Tibial nerve (tissue), 4 donors: ENCODE measurements at places on chromosomes 1 and 21. TPM values are rescaled to one million over a fixed set of nuclear protein-coding genes. Genes with fewer than 3 reads are reported as not detected.
A peak's percentile ranks its signal among the peaks of the same experiment; 100 is the strongest.

- DNase-seq: no peak
- H3K4me1 ChIP-seq: peaks cover 10% of the 10 kb centered on the region
- no peaks in the 10 kb centered on the region for H3K27me3 ChIP-seq
- no peaks in the 10 kb centered on the region for H3K36me3 ChIP-seq
Measured at GRCh38 chr1:181184621-181185020, 96.1 kb downstream of the IER5 start.

GRCh38 chr21:41979335-41979734 lies 25.5 kb upstream of the C2CD2 start:
- H3K27me3 ChIP-seq: no peaks in the 10 kb centered on the region
- no peak overlapping the region for H3K4me3 ChIP-seq
- no peaks in the 10 kb centered on the region for H3K36me3 ChIP-seq
- H3K4me1 ChIP-seq: no peaks in the 10 kb centered on the region
- DNase-seq: no peak
- no peak overlapping the region for H3K27ac ChIP-seq

DNA sequence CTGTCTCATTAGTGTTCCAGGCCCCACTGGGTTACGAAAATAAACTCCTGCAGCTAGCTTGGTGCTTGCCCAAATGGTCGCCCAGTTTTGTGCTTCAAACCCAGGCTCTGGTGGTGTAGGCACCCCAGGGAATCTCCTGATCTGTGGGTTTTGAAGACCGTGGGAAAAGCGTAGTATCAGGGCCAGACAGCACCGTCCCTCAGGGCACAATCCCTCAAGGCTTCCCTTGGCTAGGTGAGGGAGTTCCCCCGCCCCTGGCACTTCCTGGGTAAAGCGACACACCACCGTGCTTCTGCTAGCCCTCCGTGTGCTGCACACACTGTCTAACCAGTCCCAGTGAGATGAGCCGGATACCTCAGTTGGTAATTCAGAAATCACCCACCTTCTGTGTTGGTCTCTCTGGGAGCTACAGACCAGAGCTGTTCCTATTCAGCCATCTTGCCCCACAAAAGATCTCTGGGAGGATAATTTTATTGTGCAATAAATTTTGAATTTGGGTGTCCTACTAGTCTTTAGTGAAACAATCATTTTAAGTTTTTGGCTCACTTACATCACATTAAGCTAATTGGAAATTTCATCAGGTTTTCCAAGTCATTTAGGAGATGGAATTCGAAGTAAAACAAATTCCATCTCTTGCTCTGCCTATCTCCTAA lies 9.4 kb upstream of the SLC25A24 start:
- H3K4me3 ChIP-seq: no peak overlapping the region
- H3K4me1 ChIP-seq: no peaks in the 10 kb centered on the region
- H3K27me3 ChIP-seq: peaks cover 13% of the 10 kb centered on the region
- no peaks in the 10 kb centered on the region for H3K36me3 ChIP-seq
- DNase-seq: no peak

DNA sequence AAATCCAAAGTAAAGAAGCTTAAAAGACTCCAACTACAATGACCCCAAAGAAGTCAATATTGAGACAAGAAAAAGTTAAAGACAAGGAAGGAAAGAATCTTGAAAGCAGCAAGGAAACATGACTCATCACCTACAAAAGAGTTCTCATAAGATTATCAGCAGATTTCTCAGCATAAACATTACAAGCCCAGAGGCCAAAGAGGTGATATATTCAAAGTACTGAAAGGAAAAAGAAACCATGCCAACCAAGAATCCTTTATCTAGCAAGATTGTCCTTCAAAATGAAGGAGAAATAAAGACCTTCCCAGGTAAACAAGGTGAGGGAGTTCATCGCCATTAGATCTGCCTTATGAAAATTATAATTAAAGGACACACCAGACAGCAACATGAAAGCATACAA lies 49.8 kb downstream of the CSMD2 start:
- no peak overlapping the region for H3K4me3 ChIP-seq
- no peak overlapping the region for H3K27ac ChIP-seq
- no peaks in the 10 kb centered on the region for H3K4me1 ChIP-seq
- no peaks in the 10 kb centered on the region for H3K27me3 ChIP-seq
- DNase-seq: no peak

DNA sequence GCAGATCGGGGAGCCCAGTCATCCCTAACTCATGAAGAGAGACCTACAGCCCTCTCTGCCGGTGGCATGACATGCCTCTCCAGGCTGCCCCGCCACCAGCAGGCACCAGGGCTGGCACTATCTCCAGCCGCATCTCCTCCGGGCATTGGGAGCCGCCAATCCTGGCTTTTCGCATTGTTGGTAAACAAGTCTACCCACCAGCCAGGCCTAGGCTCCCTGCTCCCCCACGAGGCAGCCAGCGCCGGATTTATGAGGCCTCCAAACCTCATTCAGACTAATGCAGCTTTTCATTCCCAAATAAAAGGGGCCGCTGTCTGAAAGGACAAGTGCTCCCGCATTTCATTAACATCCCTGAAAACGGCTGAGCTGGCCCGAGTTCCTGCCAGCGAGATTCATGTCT lies 3.4 kb upstream of the GRIK3 start:
- no peak overlapping the region for H3K4me3 ChIP-seq
- H3K36me3 ChIP-seq: no peaks in the 10 kb centered on the region
- H3K4me1 ChIP-seq: peaks cover 19% of the 10 kb centered on the region
- H3K27ac ChIP-seq: no peak overlapping the region
- no peak for DNase-seq

DNA sequence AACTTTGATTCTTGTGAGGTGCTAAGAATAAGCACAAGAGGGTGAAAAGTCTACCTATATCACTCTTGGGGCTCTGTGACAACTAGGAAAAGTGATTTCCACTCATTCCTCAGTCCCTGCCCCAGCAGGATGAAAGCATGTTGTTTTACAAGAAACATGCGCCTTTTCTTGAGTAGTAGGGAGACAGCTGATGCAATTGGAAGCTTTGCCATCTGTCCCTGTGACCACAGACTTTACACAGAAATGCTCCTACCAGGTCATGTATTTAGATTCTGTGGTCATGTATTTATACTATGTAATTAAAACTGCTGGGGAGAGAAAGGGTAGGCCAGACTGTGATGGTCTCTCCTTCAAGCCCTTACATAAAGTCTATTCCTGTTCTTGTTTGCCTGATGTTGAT lies 445.5 kb downstream of the PTPRC start:
- DNase-seq: no peak
- H3K4me1 ChIP-seq: no peaks in the 10 kb centered on the region
- no peak overlapping the region for H3K27ac ChIP-seq
- H3K27me3 ChIP-seq: no peaks in the 10 kb centered on the region

GRCh38 chr1:185938396-185938795 lies 204.2 kb downstream of the HMCN1 start:
- H3K36me3 ChIP-seq: no peaks in the 10 kb centered on the region
- H3K4me3 ChIP-seq: no peak overlapping the region
- H3K27me3 ChIP-seq: no peaks in the 10 kb centered on the region

The IFI44 gene
- 19.8 TPM for total RNA-seq

GRCh38 chr1:241263346-241263745 lies 93.7 kb downstream of the RGS7 start:
- H3K36me3 ChIP-seq: no peaks in the 10 kb centered on the region
- no peak for DNase-seq
- no peak overlapping the region for H3K27ac ChIP-seq
- H3K27me3 ChIP-seq: no peaks in the 10 kb centered on the region
- no peaks in the 10 kb centered on the region for H3K4me1 ChIP-seq

The TSPAN1 gene
- total RNA-seq: 8.6 TPM

DNA sequence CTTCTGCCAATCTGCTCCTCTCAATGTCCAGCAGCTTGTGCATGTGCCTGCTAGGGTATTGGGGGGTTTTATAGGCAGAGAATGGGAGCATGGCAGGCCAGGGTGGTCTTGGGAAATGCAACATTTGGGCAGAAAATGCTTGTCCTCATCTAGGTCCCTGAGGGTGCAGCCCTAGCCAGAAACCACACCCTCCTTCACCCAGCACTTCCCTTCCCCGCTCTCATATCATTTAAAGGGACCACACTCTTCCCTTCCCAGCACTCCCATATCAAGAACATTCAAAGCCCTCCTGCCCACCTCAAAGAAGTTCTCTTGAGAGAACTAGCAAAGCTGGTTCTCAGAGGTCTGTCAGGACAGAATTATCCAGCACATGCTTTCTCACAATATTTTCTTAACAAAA lies 62.1 kb downstream of the HSD3B1 start:
- DNase-seq: no peak
- peaks cover 27% of the 10 kb centered on the region for H3K4me1 ChIP-seq
- H3K4me3 ChIP-seq: no peak overlapping the region

The CR1L gene
- total RNA-seq: not detected

DNA sequence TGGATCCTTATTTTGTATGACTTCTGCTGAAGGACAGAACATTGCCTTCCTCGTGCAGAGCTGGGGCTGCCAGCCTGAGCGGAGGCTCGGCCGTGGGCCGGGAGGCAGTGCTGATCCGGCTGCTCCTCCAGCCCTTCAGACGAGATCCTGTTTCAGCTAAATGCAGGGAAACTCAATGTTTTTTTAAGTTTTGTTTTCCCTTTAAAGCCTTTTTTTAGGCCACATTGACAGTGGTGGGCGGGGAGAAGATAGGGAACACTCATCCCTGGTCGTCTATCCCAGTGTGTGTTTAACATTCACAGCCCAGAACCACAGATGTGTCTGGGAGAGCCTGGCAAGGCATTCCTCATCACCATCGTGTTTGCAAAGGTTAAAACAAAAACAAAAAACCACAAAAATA lies 27.5 kb upstream of the KDM4A start:
- no peaks in the 10 kb centered on the region for H3K27me3 ChIP-seq
- no peaks in the 10 kb centered on the region for H3K4me1 ChIP-seq
- peaks cover 79% of the 10 kb centered on the region for H3K36me3 ChIP-seq

- H3K4me3 ChIP-seq: no peak overlapping the region
- no peaks in the 10 kb centered on the region for H3K36me3 ChIP-seq
- H3K4me1 ChIP-seq: no peaks in the 10 kb centered on the region
Measured at GRCh38 chr1:170705981-170706380, 42.0 kb downstream of the PRRX1 start.

The DAB1 gene
- total RNA-seq: 4.2 TPM

DNA sequence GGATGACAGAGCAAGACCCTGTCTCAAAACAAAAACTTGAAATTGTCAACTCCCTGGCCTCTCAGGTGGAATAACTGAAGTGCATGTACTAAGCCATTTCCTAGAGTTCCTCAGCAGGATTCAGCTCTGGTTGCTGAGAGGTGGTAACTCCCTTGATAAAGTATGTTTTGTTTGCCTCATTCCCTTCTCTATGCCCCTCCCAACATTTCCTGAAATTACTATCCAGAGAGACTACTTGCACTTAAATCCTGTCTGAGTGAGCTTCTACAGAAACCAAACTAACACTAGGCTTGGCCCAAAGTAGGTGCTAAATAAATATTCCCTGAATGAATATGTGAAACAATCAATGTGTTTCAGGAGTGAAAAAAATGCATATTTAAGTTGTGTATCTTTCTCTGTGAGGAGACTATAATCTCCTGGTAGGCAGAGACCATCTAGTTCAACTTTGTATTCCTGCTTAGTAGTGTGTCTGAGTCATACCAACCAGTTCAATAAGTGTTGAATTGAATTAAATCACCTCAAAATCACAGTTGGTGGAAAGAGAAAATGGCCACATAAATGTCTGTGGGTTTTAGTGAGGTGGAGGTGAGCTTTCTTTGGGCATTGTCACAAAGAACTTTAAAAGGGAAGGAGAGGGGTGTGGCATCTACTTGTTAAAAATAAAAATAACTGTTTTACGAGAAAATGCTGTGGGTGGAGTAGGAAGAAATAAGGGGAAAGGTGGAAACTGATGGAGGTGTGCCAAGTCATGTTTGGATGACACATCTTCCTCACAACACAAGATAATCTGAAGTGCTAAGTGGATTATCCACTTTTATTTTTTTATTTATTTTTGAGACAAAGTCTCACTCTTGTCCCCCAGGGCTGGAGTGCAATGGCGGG lies 12.6 kb downstream of the RIMKLA start:
- no peaks in the 10 kb centered on the region for H3K4me1 ChIP-seq
- no peak overlapping the region for H3K4me3 ChIP-seq
- no peaks in the 10 kb centered on the region for H3K36me3 ChIP-seq
- H3K27ac ChIP-seq: no peak overlapping the region

DNA sequence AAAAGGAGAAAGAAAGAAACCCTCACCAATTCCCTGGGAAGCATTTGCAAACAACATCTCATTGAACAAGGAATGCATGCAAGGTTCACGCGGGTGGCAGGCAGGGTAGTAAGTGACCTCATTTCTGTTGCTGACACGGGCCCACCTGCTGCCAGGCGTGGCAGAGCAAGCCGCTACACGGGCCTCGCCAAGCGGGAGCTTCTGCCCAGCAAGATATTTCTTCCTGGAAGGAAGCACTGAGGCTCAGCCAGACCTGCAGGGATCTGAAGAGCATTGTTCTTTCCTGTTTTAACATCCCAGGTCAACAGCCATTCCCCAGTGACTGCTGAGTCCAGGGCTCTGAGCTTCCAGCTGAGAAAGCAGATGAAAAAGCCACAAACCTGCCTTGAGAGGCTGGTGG lies 91.9 kb upstream of the IGSF21 start:
- no peak overlapping the region for H3K27ac ChIP-seq
- no peaks in the 10 kb centered on the region for H3K36me3 ChIP-seq
- no peak for DNase-seq
- H3K4me1 ChIP-seq: no peaks in the 10 kb centered on the region

GRCh38 chr1:178407215-178407614 lies 89.5 kb downstream of the CLEC20A start:
- no peak overlapping the region for H3K27ac ChIP-seq
- H3K4me1 ChIP-seq: peaks cover 6% of the 10 kb centered on the region
- no peak overlapping the region for H3K4me3 ChIP-seq
- H3K27me3 ChIP-seq: no peaks in the 10 kb centered on the region
- no peaks in the 10 kb centered on the region for H3K36me3 ChIP-seq
- no peak for DNase-seq

The OR2L8 gene
- total RNA-seq: 2.2 TPM

The ZFP69B gene
- 2.1 TPM for total RNA-seq

The RGS4 gene
- not detected for total RNA-seq

DNA sequence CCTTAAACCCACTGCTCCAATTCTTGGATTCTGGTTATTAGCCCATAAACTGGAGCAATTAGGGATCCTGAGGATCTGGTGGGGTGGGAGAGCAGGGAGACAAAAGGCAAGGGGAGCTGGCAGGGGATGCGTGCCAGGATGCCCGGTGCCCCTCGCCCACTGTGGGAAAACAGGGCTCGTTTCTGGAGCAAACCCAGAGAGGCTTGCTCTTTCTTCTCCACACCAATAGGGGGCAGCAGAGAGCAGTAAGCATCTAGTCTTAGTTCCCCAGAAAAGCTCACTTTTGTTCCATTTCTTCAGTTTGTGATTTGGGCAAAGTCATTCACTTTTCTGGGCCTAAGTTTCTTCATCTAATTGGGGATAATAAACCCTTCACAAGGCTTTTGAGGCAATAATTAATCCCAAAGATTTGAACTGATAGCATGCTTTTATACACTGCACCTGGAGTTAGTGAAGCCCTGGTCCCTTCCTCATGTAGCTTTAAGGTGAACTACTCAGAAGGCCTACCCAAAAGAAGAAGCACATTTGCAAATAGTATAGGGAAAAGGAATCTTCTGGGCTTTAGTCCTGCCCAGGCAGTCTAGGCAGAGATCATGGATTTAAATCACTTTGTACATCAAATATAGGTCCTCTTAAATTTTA lies 160.6 kb upstream of the USP24 start:
- H3K4me1 ChIP-seq: no peaks in the 10 kb centered on the region
- H3K36me3 ChIP-seq: no peaks in the 10 kb centered on the region
- peak; percentile 41 for DNase-seq
- H3K27ac ChIP-seq: peak overlapping the region; percentile 32
- no peak overlapping the region for H3K4me3 ChIP-seq
- no peaks in the 10 kb centered on the region for H3K27me3 ChIP-seq

GRCh38 chr1:84969489-84970250 lies 27.2 kb downstream of the MCOLN2 start:
- no peak for DNase-seq
- no peaks in the 10 kb centered on the region for H3K36me3 ChIP-seq
- no peak overlapping the region for H3K27ac ChIP-seq
- no peak overlapping the region for H3K4me3 ChIP-seq
